Stimulated activated CD8-positive, alpha-beta memory T cell treated with anti-CD3 and anti-CD28 coated beads, Interleukin-4, amount 100 ng/mL, for 1 hour (primary cell): ENCODE measurements at places on chromosomes 2 and 18.

DNA sequence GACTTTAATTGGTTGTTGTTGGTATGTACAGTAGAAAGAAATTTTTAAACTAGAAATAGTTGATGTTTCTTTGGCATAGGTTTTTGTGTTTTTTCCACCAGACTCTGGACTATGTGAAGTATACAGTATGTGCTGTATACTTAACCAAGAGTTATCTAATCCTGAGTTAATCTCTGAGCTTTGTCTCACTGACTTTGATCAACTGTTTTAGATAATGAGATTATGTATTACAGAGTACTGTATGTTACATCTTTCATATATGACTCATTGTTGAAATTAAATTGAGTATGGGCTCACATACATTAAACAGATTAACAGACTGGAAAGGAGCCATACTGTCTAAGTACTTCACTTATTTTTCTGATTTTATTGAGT is 38.0 kb downstream of the ACTR2 start:
- DNase-seq, result no peak

DNA sequence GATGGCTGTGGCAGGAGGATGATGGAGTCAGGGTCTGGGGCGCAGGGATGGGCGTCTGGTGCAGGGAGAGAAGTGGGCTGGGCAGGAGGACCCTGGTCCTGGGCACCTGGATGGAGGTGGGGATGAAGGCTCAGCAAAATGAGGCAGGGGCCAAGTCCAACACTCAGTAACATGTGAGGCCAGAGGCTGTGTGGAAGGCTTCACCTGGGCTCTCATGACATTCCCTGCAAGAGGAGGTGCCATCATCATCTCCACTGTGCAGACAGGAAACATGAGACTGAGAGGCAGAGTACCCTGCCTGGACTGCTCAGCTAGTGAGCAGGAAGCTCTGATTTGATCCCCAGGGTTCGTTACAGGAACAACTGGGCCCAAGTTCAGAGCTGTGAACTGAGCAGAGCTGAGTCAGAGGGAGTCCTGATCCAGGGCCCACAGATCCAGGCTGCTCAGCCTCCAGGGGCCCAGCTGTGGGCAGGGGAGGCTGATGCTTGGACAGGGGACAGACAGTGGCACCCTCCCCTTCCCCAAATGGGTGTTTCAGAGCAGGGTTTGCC is 36.9 kb downstream of the HJURP start:
- DNase-seq, result no peak

DNA sequence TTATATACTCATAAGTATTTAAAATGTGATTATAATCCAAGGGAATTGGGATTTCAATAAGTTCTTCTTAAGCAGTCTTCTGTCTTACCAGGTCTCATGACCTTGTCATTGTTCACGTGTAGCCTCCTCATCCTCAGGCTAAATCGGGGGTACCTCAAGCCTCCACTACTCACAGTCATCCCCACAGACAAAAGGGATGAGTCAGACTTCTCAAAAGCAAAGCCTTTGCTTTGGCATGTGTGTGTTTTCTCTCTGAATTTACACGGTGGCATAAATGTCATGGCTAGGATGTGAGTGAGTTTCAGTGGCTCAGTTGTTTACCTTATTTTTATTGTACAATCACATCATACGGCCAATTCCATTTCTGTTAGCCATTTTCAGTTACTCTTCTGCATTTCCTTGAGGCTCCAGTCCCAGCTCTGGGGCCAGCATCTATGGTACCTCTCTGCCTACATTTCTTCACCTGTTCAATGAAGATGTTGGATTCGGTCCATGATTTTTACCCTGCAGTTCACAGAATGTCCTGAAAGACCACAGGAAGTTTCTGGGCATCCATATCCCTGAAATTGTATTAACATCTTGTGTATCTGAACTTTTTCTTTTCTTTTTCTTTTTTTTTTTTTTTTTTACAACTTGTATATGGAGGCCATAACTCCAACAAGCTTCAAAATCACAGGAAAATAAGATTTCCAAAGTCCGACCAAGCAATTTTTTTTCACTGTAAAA is 195.3 kb downstream of the FHOD3 start:
- no peak for DNase-seq

GRCh38 chr18:25133879-25134278 is 218.1 kb downstream of the ZNF521 start:
- no peak for DNase-seq

- DNase-seq, result no peak
Observed at GRCh38 chr18:22813648-22814328, 119.3 kb upstream of the RBBP8 start.

GRCh38 chr2:113876503-113877387 is 13.1 kb upstream of the ACTR3 start:
- peak; percentile 9 for DNase-seq

DNA sequence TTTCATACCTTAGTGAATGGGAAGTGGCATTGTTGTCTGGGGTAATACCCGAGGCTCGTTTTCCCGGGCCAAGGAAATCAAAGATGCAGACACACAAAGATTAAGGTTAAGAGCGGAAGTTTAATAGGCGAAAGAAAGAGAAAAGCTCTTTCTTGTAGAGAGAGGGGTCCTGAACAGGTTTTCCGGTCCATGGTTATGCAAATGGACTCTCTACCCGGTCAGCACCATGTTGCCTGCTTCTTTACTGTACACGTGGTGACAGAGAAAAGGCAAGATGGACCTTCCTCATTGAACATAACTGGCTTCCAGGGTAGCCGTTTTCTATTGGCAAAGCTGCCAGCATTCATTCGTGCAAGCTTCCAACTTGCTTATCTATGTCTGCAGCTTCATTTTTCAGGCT is 2063.5 kb downstream of the SUCLG1 start:
- no peak for DNase-seq

- DNase-seq, result no peak
Observed at GRCh38 chr2:109493176-109493935, 120.4 kb downstream of the SEPTIN10 start.

DNA sequence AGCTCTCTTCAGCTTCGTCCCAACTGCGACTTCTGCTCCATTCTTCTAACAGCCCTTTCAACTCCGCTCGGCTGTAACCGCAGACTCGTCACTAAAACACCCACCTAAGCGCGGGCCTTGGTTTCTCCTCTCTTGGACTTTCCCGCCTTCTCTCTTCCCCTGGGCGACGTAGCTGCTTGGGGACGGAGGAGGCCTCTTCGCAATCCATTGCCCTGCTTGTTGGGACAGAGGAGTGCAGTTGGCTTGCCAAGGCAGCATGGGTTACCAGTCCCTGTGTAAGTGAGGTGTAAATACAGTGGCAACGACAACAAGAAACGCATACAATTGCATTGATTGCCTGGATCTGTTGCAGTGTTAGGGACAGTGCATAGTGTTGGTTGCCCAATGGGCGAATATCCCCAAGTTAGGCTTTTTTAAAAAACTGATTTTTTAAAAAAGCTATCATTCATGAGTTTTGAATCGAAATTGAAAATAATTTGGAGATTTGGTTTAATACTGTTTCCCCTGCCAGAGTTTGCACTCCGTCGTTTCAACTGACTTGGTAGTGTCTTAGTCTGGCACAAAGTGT is 484 bp upstream of the DARS1 start:
- peak; percentile 55 for DNase-seq

- DNase-seq, result no peak
Observed at GRCh38 chr2:179768765-179769164, 92.6 kb downstream of the ZNF385B start.

GRCh38 chr2:192126426-192126825 is 68.3 kb downstream of the TMEFF2 start:
- DNase-seq, result no peak

GRCh38 chr18:48399303-48400075 is 9.7 kb downstream of the ZBTB7C start:
- no peak for DNase-seq

DNA sequence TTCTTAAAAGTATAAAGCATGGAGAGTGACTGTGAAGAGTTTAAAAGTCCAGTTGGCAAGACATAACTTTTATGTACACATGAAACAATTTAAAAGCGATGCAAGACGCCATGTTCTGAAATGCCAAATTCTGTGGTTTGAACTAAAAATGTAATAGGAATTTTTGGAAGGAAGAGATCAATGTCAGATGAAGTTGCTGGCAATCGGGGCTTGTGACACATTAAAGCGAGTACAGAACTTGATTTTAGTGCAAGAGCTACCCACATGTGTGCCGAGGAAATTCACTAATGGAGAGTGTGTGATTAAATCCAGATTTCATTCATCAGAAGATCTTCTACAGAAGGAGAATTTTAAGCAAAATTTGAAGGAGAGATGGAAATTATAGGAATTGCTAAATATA is 220.2 kb upstream of the CCDC68 start:
- DNase-seq, result no peak

DNA sequence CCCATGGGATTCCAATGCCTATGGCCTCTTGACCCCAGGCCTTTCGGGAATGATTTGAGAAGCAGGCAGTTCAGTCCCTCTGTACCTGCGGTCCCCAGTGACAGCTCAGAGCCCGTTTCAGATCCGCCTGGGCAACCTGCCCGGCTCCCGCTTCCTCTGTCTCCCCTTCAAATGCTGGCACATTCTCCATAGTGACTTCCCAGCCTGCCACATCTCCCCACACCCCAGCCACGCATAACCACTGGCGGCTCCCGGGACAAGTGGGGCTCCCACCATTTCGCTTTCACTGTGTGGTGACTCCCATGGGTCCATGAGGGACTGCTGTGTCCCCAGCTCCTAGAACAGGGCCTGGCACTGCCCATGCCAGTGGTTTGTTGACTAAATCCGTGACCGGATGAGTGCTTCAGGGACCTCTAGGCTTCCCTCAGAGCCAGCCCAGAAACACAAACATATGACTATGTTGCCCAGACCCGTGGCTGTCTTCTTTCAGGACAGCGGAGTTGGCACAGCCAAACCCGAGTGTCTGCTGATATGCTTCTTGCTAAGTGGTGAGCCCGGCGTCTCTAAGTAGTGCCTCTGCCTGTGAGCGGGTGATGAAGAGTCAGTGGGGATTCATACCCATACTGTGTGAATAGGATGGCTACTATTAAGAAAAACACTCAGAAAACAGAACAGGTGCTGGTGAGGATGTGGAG is 91.2 kb downstream of the GLI2 start:
- no peak for DNase-seq

DNA sequence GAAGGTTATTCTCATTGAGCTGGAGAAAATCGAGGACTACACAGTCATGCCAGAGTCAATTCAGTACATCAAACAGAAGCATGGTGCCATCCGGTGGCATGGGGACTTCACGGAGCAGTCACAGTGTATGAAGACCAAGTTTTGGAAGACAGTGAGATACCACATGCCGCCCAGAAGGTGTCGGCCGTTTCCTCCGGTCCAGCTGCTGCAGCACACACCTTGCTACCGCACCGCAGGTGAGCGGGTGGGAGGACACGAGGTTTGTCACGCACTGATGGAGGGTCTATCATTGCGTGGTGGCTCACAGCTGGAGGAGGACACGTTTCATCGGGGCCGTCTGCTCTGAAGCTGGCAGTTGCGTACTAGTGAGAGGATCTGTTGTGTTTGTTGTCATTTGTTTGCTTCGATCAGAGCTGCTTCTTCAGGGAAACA is 48.2 kb downstream of the IL1RL2 start:
- no peak for DNase-seq

DNA sequence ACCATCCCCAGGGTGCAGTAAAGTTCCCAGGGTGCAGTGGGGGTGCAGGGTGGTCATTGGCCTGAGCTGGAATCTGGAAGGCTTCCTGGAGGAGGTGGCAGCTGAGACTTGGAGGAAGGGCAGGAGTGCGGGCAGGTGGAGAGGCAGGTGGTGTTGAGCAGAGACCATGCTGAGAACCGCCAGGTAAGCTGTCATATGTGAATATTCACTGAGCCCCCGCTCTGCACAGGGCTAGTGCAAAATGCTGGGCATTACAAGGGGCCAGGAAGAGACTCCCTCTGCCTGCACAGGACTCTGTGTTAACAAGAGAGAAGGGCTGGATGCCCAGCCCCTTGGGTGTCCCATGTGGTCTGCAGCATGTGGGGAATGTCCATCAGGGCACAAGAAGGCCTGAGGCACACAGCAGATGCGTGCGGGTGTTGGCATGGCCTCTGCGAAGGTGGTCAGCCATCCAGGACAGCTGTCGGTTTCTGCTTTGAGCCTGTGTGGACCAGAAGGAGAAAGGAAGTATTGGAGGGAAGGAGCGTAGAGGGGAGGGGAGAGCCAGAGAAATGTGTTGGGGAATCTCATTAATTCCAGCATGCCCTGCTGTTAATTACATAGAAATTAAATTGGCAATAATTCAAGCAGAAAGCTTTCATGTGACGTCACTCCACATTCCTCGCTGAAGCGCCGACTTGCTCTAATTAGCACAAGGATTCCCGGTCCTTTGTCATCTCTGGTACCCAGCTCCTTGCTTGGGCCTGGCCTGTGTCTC is 62.8 kb upstream of the OTOS start:
- DNase-seq, result no peak

- DNase-seq, result no peak
Observed at GRCh38 chr18:23986600-23987359, 27.8 kb upstream of the TTC39C start.

DNA sequence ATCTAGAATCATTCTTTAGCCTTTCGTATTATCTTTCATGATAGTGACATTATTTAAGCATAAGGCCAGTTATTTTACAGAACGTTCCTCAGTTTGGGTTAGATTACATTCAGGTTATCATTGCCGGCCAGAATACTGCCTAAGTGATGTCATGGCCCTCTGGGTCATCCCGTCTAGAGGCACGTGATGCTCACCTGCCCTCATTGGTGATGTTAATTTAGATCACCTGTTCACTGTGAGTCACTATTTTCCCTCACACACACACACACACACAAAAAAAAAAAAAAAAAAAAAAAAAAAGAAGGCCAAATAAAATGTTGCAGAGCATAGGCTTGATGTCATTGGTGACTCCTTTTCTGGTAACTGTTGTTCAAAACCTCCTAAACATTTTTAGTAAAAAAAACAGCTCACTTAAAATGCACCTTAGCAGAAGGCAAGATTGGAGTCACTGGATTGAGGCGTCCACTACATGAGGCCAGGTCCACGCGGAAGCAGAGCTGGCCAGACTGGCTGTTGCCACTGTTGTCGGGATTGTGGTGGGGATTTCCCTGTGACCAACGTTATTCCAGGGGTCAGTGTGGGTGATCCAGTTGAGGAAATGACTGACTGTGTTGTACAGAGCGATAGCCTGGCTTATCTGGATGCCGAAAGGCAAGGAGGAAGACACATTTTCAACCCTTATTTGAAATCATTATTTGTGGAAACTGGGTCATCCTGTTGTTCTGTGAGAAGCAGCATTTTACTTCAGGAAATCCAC is 52.1 kb upstream of the CNGA3 start:
- DNase-seq, result no peak
